ENCODE measurements at places on chromosomes 12 and 14.

GRCh38 chr12:29639893-29640495 is 142.5 kb upstream of the OVCH1 start:
- DNase-seq: no peak

DNA sequence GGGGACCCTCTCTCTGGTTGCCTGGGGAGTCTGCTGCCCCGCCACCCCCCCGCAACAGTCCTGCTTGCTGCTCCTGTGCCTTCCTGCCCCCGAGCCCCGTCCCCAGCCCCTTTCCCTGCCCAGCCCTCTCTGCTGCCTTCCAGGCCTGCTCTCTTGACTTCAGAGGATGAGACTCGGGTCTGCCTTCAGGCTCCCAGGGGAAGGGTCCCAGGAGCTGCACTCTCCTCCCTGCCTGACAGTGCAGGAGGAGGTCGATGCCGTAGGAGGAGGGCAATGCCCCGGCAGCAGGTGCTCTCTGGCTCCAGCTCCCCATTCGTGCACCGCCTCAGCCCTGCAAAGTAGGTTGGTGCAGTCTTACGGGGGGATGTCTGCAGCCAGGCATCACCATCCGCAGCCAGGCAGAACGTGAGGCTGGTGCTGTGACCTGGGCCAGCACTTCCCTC is 185.1 kb upstream of the C14orf180 start:
- DNase-seq: no peak

DNA sequence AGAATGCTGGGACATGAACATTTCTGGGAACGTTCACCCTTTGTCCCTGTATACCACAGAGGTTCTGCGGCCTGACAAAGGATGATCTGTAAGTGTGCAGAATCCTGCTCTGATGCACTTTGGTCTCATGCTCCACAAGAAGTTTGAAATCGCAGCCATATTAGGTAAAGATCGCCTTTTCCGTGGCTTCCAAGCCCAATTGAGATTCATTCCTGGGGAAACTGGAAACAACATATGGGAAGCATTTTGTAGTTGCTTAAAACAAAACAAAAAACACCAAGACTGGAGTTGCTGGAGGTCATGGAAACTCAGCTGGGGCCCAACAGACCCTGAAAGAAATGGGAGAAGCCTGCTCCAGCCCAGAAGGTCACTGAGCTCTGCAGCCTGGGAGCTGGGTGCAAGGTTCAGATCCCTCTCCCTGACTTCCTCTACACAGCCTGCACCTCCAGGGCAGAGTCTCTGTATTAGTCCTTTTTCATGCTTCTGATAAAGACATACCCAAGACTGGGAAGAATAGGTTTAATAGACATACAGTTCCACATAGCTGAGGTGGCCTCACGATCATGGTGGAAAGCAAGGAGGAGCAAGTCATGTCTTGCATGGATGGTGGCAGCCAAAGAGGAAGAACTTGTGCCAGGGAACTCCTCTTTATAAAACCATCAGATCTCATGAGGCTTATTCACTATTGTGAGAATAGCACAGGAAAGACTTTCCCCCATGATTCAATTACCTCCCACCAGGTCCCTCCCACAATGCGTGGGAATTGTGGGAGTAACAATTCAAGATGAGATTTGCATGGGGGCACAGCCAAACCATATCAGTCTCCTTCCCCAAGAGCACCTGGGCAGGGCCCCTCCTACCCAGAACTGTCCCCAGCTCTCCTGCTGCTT is 60.8 kb upstream of the CHGA start:
- no peak for DNase-seq

GRCh38 chr12:53205747-53206419 is 1.2 kb downstream of the ITGB7 start:
- no peak for DNase-seq

DNA sequence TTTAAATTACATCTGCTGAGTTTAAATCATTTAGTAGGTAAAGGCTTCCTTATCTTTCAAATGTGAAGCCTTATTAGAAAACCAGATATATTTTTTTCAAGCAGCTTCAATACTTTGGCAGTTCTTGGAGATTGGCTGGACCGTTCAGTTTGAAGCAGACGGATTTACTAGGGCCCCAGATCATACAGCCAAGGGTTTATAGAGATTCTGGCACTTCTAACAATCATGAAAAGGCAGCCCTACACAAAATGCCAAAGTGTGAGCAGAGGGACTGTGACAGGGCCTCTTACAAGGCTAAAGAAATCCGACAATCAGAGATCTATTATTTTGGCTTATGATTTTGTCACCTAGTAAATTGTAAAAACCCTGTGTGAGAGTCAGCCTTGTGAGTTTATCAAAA is 162.8 kb upstream of the SLC38A2 start:
- DNase-seq: no peak

DNA sequence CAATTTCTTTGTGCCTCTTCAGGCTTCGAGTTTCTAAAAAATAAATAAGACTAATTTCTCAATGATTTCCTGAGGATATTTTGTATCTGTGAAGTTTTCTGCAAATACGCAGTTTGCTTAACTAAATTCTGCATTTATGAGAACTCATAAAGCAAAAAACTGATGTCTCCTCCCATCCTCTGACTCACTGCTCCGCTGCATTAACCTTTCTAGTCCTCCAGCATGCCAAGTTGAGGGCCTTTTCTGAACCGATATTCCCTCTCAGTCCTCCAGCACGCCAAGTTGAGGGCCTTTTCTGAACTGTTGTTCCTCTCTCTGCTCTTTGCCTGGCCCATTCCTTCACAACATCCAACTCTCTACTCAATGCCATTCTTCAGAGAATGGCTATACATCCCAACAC is 3.2 kb downstream of the IPO8 start:
- no peak for DNase-seq

- DNase-seq: no peak
Observed at GRCh38 chr12:80925237-80925636, 12.5 kb downstream of the LIN7A start.

GRCh38 chr12:55707841-55708694 is at the start of gene ITGA7:
TSS of gene ITGA7 (minus strand) at chr12:55707904. CDS start at chr12:55707682, 222 bp downstream.
- no peak for DNase-seq

GRCh38 chr12:7719946-7720730 is 8.9 kb downstream of the DPPA3 start:
- no peak for DNase-seq

GRCh38 chr12:6772331-6772695 is at the start of gene LAG3:
TSS of gene LAG3 (plus strand) at chr12:6772520. CDS start at chr12:6772853, 333 bp downstream.
- no peak for DNase-seq

DNA sequence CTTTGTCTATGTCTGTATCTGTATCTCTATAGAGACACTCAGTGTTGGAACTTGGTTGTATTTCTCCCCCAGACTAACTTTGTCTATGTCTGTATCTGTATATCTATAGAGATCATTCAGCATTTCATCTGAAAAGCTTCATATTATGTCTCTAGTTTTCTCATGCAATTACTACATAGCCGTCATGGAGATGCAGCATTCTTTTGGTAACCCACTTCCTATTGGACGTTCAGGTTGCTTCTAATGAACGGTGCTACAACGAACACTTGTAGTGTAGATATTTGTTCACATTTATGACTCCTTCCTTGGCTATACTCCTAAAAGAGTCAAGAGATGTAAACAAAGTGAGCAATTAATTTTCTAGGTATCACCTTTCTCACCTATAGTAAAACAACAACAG is 81.5 kb upstream of the KCNA1 start:
- DNase-seq: no peak

GRCh38 chr14:103067231-103067954 is 10.0 kb upstream of the CDC42BPB start:
- DNase-seq: no peak

DNA sequence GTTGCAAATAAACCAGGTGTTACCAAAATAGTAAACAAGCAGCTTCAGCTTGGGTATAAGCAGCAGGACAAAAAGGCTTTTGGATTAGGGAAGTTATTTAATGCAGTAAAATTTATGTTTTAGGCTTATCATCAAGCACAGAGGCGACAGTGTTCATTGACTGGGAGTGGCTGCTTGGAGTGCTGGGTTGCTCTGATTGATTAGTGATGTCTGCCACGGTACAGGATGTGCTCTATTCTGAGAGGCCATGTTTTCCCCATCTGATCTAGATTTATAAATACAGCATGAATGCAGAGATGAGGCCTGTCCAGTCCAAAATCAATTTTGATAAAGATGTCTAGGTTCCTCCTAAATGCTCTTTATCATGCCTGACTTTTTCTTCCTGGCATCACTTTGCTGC is 83.5 kb downstream of the MAP1LC3B2 start:
- DNase-seq: no peak

DNA sequence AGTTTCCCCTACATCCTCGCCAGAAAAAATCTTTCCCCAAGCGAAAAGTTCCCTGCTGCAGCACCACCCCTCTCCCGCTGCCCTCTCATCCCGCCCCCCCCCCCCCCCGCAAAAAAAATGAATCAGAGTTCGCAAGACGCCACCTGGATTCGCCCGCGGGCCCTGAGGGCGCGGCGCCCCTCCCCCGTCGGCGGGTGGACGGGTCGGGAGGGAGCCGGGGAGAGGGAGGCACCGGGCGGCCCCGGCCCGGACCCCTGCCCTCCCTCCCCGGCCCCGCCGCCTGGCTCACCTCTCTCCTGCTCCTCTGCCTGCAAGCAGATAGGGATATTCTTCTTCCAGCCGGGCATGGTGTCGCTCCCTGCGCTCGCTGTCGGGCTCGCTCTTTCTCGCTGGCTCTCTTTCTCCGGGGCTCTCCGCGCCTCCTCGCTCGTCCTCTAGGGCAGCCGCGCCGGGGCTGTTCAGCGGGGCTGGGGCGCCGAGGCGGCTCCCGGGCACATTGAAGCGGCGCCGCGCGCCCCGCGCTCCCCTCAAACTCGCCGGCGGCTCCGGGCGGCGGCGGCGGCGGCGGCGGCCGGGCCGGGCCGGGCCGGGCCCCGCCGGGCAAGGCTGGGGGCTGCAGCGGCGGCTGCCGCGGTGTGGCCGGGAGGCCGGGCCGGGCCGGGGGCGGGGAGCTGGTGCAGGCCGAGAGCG is 200.3 kb upstream of the CAND1 start:
- peak; percentile 40 for DNase-seq

DNA sequence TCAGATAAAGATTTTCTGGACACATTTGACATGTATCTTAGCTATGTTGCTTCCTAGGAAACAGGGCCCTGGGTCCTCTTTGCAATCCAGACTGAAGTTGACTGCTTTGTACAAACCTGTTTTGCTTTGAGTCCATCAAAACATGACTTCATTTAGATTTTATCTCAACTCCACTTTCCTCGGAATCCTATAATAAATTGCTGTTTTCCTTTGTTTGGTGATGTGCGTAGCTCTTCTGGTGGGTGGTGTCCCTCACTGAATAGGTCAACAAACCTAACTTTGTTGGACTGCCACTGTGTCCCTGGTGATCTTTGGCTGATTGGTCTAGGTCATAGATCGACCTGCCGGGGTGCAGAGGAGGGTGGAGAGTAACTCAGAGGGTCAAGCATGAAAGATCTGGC is 735 bp upstream of the P2RX7 start:
- DNase-seq: no peak

- no peak for DNase-seq
Observed at GRCh38 chr14:85342858-85343607, 186.9 kb upstream of the FLRT2 start.

DNA sequence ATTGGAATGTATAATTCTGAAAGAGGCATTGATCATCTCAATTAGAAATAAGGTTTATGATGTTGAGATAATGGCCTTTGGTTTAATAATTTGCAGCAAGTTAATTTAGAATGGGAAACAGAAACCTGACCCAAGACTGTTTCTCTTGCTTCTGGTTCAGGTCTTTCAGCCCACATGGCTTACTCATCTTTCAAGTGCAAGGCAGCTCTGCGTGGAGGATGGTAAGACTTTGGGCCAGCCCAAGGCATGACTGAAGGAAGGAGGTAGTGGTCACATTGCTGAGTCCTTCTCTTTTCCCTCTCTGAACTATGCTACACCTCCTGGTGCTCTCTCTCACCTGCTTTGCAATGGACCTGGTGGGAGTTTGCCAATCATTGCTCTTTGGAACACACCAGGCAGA is 98.7 kb downstream of the CAND1 start:
- no peak for DNase-seq

DNA sequence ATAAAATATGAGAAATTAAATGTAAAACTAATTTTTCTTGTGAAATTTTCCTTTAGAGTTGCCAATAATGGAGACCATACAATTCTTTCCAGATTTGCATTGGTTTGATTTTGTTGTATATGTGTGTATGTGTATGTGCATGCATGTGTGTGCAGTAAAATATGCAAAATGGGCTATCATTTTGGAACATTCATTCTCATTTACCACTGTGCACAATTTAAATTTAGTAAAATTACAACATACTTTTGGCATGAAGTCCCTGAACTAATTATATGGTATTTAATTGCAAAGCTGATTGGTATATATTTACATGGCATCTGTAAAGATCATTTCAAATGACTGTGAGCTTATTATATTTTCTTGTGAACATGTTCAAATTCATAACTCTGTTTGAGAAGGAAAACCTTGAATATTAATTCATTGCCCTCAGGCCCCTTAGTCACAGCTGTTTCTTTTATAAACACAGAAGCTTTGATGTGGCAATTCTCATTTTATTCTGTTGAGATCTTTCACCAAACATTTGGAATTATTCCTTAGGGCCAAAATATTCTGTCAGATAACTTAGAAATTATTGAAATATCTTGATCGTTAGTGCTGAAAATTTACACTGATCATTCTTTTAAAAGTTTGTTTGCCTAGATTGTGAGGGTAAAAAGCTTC is 17.6 kb downstream of the KERA start:
- DNase-seq: no peak

GRCh38 chr12:109056891-109057290 is 4.5 kb downstream of the USP30 start:
- DNase-seq: no peak

DNA sequence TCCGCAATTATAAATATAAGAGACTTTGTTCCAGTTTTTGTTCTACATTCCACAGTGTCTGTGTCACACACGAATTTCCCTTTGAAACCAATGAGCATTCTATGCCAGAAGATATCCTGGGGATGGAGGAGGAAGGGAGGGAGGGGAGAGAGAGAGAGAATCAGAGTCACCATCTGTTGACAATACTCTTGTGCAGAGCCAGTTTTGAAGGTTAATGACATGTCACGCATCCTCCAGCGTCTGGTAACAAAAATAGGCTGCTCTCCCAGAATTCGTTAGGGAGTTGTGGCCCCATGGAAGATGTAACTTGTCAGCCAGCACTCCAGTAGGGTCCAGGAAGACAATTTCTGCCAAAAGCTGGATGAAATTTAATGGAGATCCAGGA is 213.5 kb upstream of the KRR1 start:
- DNase-seq: no peak

- DNase-seq: no peak
Observed at GRCh38 chr14:53723221-53723620, 233.4 kb downstream of the BMP4 start.

DNA sequence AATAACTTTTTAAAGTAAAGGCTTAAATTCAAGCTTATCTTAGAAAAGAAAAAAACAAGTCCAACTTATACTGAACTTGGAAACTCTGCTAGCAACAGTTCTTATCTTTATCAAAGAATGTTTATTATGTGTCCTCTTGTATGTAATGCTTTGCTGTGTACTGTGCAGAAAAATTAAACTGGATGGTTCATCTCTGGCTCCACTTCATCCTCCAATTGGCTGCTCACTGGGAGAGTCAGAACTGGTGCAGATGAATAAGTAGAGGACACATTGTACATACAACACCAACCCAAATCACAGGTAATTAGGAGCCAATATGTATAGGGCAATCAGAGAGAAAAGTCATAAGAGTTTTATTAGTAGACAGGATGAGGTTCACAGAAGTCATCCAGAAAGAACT is 123.6 kb upstream of the NAP1L1 start:
- DNase-seq: no peak

- no peak for DNase-seq
Observed at GRCh38 chr14:99678198-99678597, 5.9 kb upstream of the CYP46A1 start.
